ENCODE measurements at places on chromosomes 2 and 18.

DNA sequence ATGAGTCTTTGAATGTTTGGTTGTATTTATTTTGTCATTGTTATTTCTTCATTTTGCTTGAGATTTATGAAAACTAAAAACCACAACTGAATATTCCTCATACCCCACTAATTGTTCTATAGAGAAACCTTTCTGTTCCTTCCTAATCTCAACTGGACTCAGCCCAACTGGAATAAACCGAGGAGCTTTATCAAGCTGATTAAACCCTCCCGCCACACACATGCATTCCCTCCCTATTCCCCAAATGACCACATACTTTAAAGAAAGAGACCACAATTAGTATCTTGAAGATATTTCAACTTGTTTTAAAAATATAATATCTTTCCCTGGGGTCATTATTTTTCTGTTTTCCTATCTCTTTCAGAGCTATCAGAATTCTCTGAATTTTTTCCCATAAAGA, 107.5 kb downstream of the OSR1 start:
- no peak for DNase-seq

- no peak for DNase-seq
Measured at GRCh38 chr2:212328712-212329496, 209.7 kb downstream of the ERBB4 start.

- DNase-seq = peak; percentile 26
Measured at GRCh38 chr2:74441690-74442482, at the start of gene RTKN. Gene RTKN (minus strand): TSS chr2:74441937. CDS start chr2:74441816, 121 bp downstream.

- DNase-seq = no peak
Measured at GRCh38 chr2:147297820-147298219, 547.0 kb upstream of the ACVR2A start.

DNA sequence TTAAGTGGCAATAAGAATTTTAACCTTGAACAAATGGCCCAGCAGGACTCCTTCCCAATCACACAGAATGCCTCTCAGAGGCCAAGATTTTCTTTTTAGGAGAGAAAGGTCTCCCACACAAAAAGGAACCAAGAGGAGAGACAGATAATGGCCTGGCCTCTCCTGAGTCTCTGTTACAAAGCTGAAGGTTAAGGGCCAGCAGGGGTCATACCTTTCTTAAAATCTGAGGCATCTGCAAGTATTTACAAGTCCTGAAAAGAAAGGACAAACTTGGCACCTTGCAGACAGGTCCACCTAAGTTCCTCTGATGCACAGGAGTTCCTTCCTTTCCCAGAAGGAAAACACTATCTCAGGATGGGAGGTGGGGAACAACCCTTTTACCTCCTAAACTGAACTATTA, 142.3 kb downstream of the TMEM163 start:
- no peak for DNase-seq

- no peak for DNase-seq
Measured at GRCh38 chr2:170467568-170468422, 247.3 kb upstream of the SP5 start.

- DNase-seq = no peak
Measured at GRCh38 chr2:2735041-2735440, 404.0 kb upstream of the MYT1L start.

DNA sequence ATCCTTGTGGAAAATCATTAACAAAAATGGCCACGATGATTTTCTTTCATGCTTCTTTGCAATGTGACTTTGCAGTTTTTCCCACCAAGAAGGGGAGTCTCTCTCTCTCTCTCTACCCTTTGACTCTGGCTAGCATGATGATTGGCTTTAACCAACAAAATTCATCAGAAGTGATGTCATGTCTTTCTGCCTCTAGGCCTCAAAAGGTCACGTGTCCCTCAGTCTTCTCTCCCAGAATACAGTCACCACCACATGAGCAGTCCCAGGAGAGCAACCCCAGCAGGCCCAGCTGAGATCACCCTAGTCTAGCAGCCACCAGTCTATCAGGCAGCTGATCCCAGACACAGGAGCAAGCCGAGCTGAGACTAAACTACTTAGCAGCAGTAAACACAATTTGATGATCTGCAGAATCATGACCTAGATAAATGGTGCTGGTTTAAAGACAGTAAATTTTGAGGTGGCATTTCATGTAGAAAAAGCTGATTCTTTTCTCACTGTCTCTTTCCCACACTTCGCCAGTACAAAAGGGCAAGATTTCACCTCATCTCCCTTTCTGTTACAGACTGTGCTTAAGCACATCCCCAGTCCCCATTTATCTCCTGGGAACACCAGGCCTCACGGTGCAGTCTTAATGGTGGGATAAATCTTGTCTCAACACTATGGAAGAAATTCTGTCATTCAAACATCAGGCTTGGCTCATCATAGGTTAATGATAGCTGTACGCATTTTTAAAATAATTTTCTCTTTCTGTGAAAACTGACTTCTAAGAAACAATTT, 132.7 kb downstream of the SCG2 start:
- no peak for DNase-seq

- no peak for DNase-seq
Measured at GRCh38 chr2:235300368-235301201, 193.3 kb upstream of the AGAP1 start.

DNA sequence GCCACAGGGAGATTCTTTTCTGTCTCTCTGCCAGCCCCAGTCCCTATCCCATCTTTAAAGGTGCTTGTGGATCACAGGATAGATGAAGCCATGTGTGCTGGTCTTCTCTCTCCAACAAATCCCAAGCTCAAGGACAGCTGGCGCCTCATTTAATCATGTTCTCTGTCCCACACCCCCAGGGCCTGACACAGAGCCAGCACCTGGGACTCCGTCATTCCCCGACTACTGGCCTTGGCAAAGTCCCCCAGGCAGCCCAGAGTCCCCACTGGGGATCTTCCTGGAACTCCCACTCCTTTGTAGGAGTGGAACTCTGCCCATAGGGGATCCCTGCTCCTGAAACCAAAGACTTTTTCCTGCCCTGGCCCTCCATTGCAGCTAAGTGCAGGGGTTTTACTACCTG, 60.8 kb downstream of the MTHFD2 start:
- no peak for DNase-seq

DNA sequence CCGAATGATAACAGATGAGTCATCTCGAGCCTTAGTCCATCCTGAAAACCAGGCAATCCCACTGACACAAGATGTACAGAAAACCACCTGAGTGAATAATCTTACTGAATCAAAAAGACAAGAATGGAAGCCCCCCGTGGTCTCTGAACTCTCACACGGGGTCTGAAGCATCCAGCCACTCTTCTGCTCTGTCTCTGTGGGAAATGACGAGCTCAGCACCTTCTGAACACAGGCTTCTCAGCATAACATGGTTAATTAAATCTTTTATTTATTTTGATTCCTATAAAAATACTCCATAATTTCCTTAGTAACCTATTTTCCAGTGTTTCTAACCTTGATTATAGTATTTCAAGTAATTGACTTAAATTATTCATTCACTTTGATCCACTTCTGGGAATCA, 203.7 kb downstream of the TMEM163 start:
- DNase-seq = no peak

- no peak for DNase-seq
Measured at GRCh38 chr18:8928847-8929780, 173.4 kb upstream of the NDUFV2 start.

GRCh38 chr18:26335571-26336487, 109.6 kb downstream of the TAF4B start:
- no peak for DNase-seq

DNA sequence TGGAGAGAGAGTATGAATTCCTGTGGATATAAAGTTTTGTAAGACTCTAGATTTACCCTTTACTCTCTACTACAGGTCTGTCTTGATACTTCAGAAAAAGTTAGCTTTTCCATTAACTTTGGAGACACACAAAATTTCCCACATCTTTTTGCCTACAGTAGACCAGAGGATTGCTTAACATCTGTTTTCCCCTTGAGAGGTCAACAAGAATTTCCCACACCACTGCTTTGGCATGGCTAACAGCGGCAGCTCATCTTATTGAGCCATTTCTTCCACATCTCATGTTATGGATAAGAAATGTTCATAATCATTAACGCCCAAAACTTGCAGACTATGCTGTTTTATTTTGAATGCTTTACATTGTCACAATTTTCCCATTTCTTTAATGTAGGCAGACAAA, 273.6 kb upstream of the RGPD4 start:
- no peak for DNase-seq

DNA sequence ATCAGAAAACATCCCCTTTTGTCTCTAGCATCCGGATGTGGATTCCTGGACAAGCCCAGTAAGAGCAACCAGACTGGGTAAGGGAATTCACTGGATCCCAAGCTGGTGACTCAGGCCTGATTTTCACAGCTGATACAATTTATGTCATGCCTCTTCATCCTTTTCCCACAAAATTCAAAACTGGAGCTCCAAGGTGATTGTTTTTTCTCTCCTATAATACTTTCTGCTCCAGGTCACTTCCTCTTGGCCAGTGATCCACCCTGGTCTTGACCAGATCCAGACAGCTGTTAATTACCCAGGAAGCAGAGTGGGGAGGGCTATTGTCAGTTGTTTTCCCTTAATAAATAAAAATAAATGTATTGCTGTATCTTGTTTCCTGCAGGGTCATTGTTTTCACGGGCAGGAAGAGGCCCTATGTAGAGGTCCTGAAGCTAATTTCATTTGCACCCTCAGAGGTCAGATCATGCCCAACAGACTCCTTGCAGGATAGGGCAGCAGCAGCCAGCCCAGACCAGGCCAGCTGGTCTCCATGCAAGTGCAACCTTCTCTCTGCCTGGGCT, 57.6 kb downstream of the EVA1A start:
- no peak for DNase-seq

DNA sequence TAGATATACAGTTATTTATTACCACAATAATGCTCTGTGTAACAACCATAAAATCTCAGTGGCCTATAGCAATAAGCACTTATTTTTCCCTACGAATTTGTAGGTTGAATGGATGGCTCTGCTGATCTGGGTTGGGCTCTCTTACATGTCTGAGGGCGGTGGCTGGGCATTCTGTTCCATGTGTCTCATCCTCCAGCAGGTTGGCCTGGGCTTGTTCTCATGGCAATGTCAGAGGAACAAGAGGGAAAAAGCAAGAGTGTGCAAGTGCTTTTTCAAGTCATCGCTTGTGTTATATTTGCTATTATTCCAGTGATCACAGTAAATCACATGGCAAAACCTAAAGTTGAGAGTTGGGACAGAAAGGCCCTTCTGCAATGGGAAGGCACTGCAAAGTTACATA, 30.4 kb upstream of the MYO3B start:
- no peak for DNase-seq

DNA sequence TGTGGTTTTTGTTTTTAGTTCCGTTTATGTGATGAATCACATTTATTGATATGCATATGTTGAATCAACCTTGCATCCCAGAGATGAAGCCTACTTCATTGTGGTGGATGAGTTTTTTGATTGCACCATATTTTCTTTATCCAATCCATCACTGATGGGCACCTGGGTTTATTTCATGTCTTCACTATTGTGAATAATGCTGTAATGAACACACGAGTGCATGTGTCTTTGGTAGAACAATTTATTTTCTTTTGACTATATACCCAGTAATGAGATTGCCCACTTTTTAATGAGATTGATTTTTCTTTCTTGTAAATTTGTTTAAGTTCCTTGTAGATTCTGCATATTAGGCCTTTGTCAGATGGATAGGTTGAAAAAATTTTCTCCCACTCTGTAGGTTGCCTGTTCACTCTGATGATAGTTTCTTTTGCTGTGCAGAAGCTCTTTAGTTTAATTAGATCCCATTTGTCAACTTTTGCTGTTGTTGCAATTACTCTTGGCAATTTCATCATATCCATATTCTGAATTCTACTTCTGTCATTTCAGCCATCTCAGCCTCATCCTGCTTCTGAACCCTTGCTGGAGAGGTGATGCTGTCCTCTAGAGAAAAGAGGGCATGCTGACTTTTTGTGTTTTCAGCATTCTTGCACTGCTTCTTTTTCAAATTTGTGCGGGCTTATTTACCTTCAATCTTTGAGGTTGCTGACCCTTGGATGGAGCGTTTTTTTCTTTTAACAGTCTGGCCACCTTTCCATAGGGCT, 96.2 kb upstream of the CTAGE1 start:
- DNase-seq = no peak

DNA sequence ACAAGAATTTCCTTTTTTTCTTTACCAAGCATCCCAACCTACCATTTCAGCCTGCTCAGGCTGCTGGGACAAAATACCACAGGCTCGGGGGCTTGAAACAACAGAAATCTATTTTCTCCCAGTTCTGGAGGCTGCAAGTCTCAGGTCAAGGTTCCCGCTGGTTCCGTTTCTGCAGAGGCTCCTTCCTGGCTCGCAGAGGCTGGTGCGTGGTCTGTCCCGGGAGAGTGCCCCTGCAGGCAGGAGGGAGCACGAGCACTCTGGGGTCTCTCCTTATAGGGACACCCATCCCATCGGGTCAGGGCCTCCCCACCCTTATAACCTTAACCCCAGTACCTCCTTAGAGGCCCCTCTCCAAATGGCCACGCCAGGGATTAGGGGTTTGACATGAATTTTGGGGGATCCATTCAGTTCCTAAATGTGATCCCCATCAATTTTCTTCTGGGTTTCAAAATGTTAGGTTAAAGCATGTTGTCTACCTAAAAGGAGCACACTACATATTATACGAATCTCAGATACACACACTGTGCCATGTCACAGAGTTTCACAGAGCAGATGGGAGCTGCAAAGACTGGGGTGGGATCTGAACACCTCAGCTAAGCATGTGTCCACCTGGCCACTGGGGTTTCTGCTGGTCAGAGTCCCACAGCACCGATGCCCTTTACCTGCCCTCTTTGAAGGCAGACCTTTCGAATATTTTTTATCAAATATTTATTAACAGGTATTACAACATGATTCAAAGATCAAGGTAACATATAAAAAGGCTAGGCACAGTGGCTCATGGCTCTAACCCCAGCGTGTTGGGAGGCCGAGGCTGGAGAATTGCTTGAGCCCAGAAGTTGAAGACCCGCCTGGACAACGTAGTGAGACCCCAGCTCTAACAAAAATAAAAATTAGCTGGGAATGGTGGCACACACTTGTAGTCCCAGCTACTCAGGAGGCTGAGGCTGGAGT, 17.6 kb upstream of the ADI1 start:
- no peak for DNase-seq

DNA sequence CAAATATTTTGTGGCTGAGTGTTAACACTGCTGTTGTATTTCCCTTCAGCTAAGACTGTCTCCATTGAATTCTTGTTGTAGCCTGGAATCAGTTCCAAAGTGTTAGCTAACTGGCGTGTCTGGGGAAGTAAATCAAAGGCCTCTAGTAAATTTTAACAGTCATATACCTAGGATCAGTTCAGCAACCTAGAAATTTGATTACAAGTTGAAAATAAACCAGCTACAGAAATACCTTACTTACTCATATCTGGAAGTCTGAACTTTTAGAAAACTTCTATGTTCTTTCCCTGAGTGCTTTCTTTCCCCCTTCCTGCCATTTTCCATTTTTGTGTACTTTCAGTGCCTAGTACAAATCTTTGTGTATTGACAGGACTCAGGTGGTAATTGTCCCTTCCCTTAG, 396.7 kb upstream of the DCC start:
- DNase-seq = no peak
